ENCODE measurements at places on chromosomes 2 and 18. TPM values are rescaled to one million over a fixed set of nuclear protein-coding genes. Genes with fewer than 3 reads are reported as not detected.
A peak's percentile ranks its signal among the peaks of the same experiment; 100 is the strongest.

DNA sequence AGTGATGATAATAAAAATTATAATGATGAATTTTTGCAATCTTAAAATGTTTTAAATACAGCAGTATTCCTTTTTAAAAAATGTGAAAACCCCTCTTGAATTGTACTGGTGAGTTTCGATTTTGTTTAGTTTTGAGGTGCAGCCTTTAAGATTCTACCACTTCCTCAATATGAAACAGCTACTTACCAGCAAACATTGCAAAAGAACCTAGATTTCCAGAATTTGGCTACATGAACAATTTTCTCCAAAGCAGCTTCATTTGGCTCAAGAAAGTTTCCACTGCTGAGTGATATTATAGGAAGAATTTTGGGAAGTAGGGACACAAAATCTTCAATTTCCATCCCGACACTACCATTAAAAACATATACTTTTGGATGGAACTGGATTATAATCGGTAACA, 12.0 kb downstream of the TCF4 start:
- no peak for DNase-seq

- no peak for DNase-seq
Measured at GRCh38 chr2:10332402-10333246, 29.9 kb downstream of the HPCAL1 start.

SPC25 gene
- total RNA-seq = 27.3 TPM

LHCGR gene
- total RNA-seq = not detected

- DNase-seq = no peak
Measured at GRCh38 chr18:76993573-76993972, 139.0 kb downstream of the MBP start.

DNA sequence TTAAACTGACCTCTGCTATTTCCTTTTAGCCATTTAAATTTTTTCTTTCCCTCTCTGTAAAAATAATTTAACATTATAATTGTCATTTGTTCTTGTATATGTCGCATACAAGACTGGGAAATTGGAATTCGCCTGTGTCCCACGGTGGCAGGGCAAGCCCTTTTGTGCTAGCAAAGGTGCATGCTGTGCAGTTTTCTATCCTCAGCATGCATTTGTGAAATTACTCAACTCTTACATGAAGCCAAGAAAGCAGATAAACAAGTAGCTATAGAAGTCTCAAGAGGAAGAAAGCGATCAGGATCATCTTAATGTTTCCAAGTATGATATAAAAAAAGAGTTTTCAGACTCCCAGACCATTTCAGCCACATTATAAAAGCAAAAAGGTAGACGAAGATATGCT, 392.6 kb upstream of the CHST9 start:
- DNase-seq = no peak

GRCh38 chr2:238247002-238247822, 7.4 kb upstream of the HES6 start:
- DNase-seq = no peak

DNA sequence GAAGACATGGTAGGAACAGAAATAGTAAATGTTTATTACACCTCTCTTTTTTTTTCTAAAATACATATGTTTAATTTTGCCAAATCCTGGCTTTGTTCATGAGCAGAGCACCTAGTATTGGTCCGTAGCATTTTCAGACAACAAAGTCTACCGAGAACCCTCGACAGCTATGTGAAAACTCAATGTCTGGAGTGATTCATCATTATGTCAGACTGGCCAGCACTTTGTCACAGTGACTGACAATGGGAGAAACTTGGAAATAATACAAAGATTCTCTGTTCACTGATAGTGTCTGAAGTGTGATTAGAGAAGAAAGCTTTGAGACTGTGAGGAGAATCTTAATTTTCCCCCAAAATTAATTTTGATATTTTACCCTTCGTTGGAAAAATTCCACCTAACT, 143.0 kb downstream of the HNMT start:
- peak; percentile 65 for DNase-seq

MC5R gene
- not detected for total RNA-seq
